Activated CD8-positive, alpha-beta T cell treated with anti-CD3 and anti-CD28 coated beads, Interleukin-2, amount 10 ng/mL, durations not matched to agents 7 days and 5 days (primary cell): ENCODE measurements at places on chromosomes 4 and X. TPM values are rescaled to one million over a fixed set of nuclear protein-coding genes. Genes with fewer than 3 reads are reported as not detected.

PARM1 gene
- total RNA-seq, result not detected

GRCh38 chr4:170736710-170737109 lies 647.0 kb upstream of the AADAT start:
- no peak for DNase-seq
- no peaks in the 10 kb centered on the region for H3K4me1 ChIP-seq
- H3K27ac ChIP-seq, result no peak overlapping the region

DNA sequence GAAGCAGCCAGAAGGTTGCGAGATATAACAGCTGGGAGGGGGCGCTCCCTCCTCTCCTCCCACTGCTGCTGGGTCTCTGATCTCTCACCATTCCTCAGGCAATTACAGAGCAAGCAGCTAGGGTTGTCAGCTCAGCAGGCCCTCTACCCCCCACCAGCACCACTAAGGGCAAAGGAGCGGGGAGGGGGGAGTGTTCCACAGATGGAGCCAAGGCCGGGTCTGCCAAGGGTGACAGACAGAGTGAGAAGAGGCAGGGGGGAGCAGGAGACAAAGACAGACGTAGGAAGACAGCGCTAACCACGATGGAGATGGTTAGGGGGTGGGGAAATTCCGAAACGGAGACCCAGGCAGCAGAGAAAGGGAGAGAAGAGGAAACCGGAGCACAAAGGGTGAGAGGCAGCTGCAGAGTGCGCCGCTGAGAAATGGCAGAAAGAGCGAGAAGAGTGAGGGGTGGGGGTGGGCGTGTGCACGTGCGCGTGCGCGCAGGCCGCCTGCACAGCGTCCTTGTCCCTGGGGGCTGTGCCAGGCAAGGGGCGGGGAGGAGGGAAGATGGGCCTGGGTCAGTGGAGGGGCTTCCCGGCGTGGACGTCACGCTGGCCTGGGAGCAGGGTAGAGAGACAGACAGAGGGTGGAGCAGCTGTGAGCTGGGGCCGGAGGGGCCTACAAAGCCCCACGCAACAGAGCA lies 6.9 kb downstream of the L1CAM start:
- no peaks in the 10 kb centered on the region for H3K36me3 ChIP-seq
- H3K4me1 ChIP-seq, result peaks cover 23% of the 10 kb centered on the region
- peak overlapping the region; percentile 15 for H3K4me3 ChIP-seq
- no peak for DNase-seq
- peaks cover 24% of the 10 kb centered on the region for H3K27me3 ChIP-seq

EXOC1L gene
- total RNA-seq, result not detected

UCP1 gene
- not detected for total RNA-seq

SSX2B gene
- not detected for total RNA-seq

IL13RA1 gene
- total RNA-seq, result not detected

DNA sequence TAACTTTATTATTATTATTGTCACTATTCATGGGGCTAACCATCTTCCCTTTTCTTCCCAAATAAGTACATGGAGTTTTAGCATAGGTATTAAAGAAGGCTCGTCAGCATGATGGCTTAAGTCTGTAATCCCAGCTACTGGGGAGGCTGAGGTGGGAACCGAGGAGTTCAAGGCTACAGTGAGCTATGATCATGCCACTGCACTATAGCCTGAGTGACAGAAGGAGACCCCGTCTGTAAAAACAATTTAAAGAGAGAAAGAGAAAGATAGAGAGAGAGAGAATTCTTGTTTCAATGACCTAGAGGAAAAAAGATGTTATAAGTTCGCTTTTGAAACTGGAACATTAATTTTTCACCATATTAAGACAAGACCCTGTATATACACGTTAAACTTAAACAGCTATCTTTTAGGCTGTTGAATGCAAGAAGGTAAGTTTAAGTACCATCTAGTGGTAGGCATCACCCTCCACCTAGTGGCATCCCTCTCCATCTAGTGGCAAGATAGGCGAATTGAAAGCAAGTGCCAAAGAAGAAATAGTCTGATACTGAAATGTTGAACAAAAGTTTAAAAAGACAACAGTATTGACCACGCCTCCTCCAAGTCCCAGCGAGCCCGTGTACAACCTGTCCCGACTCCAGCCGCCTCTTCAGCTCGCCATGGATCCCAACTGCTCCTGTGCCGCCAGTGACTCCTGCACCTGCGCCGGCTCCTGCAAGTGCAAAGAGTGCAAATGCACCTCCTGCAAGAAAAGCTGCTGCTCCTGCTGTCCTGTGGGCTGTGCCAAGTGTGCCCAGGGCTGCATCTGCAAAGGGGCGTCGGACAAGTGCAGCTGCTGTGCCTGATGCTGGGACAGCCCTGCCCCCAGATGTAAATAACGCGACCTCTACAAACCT lies 26.0 kb upstream of the YTHDC1 start:
- H3K27ac ChIP-seq, result no peak overlapping the region
- H3K4me3 ChIP-seq, result peak overlapping the region; percentile 70
- H3K36me3 ChIP-seq, result no peaks in the 10 kb centered on the region

GRCh38 chr4:81811562-81812293 lies 340.0 kb upstream of the RASGEF1B start:
- no peak overlapping the region for H3K27ac ChIP-seq
- DNase-seq, result no peak
- no peaks in the 10 kb centered on the region for H3K36me3 ChIP-seq
- no peak overlapping the region for H3K4me3 ChIP-seq
- no peaks in the 10 kb centered on the region for H3K4me1 ChIP-seq

DNA sequence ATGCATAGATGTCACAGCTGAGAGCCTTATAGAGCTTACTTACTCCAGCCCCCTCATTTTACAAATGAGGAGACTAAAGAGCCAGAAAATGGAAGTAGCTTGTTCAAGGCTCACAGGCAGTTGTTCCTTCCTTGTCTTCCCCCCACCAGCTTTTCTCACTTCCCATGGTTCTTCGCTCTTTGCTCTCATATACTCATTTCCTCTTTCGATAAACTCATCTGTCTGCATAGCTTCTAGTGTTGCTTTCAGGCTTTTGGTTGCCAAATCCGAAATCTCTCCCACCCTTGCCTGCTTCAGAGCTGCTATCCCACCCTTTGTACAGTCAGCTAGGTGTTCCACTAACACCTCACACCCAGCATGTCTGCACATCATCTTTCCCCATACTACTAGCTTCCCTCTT lies 25.0 kb upstream of the GJB1 start:
- DNase-seq, result no peak
- H3K27ac ChIP-seq, result peak overlapping the region; percentile 86
- H3K4me3 ChIP-seq, result peak overlapping the region; percentile 86
- H3K36me3 ChIP-seq, result peaks cover 11% of the 10 kb centered on the region

DNA sequence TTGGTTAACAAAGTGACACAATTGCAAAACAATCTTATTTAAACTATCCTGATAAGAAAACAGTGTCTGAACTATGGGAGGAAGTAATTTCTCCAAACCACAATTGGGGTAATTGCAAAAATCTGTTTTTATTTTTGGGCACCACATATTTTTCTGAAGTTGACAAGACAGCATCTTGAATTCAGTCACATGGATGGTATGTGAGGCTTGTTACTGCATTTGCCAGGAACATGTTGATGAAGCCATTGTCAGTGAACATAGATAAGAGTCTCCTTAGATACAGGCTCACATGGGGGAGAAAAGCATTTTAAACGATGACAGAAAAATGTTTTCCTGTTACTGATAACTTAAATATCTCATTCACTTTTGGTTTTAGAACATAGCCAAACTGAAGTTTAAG lies 5.5 kb upstream of the USP53 start:
- H3K36me3 ChIP-seq, result peaks cover 4% of the 10 kb centered on the region
- H3K4me3 ChIP-seq, result no peak overlapping the region
- DNase-seq, result no peak

TRIM75 gene
- not detected for total RNA-seq

LRCH2 gene
- not detected for total RNA-seq

GRCh38 chr4:136246876-136247275 lies 1285.4 kb downstream of the PCDH18 start:
- no peak overlapping the region for H3K4me3 ChIP-seq
- H3K4me1 ChIP-seq, result no peaks in the 10 kb centered on the region
- no peaks in the 10 kb centered on the region for H3K36me3 ChIP-seq
- no peak for DNase-seq
- no peaks in the 10 kb centered on the region for H3K27me3 ChIP-seq

SRPX2 gene
- not detected for total RNA-seq

DNA sequence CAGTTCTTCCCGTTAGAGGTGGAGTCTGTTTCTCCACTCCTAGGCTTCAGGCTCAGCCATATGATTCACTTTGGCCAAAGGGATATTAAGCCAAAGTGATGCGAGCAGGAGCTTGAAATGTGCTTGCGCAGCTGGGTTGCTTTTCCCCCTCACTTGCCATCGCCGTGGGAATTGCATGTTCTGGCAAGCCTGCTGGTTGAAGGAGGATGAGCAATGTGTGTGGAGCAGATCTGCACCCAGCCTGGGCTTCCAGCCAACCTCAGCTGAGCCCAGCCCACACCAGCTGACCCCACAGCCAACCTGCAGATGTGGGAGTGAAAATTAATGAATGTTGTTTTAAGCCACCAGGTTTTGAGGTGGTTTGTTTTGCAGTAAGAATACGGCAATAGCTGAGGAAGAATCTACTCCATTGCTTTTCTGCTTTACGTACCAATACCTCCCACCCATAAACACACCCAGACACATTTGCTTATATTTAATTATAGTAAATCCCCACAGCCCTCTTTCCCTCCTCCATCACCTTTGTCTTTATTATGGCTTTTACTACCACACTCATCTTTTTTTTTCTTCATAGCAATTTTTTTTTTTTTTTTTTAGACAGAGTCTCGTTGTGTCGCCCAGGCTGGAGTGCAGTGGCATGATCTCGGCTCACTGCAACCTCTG lies 132.8 kb upstream of the FUNDC1 start:
- no peaks in the 10 kb centered on the region for H3K27me3 ChIP-seq
- H3K4me1 ChIP-seq, result no peaks in the 10 kb centered on the region
- DNase-seq, result no peak

DNA sequence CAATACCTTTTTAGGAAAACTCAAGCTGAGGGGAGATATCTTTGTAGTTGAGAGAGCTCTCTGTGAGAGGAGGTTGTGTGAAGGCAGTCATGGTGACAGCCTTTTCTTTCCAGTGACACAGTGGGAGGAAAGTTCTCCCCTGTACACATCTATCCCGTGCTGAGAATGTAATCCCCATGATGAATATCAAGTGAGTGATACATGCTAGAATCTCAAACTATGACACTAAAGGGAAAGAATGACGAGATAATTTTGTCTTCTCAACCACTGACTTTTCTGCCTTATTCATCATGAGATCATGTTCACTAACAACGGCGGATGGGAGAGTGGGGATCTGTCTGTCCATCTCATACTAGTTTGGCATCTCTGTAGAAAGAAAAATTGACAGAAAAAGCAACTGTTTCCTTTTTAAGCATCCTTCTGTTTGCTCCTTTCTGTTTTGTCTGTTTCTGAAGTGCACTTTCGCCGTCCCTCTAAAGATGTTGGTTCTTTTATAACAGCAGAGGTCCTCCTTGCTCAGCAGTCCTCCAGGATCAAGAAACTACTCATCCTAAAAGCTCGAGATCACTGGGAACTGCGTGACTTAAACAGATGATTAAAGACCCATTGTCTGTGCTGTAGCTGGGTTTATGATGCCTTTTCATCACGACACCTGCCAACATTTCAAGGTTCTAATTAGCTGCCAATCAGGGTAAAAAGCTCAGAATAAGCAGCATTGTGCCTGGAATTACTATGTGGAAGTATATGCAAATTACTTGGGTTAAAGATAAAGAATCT lies 137.6 kb downstream of the DCK start:
- peaks cover 2% of the 10 kb centered on the region for H3K27me3 ChIP-seq
- no peaks in the 10 kb centered on the region for H3K4me1 ChIP-seq
- no peak for DNase-seq
- H3K36me3 ChIP-seq, result no peaks in the 10 kb centered on the region
- no peak overlapping the region for H3K4me3 ChIP-seq
